ENCODE measurements at places on chromosomes 5 and 9.

DNA sequence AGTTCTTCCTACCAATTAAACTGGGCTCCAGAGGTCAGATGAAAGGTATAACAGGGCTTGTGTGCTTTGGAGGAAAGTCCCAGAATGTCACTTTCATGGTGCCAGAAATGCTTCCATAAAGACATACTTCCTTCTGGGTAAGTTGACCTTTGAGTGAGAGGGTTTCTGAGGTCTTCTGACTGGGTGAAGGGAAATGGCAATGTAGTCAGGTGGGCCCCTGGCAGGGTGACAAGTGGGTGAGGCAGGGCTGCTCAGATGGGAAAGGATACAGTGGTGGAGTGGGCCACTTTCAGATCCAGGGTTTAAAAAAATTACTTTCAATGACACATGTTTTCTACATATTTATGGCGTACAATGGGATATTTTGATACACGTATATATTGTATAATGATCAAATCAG lies 136.5 kb upstream of the PITX1 start:
- no peak for DNase-seq

DNA sequence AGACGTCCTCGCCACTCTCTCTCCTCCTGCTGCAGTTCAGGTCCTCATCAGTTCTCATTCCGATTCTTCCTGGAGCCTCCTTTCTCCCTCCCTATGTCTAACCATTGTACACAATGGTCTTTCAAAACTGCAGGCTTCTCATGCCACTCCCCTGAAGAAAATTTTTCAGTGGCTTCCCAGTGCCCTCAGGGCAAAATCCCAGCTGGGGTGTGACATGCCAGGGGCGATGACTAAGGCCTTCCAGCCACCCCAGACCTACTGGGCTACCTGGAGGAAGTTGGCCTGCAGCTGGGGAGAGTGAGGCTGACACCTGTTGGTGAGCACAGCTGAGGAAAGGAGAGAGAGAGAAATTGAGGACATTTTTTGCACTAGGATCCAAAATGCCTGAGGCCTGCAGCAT lies 65.2 kb downstream of the SREK1 start:
- DNase-seq: no peak

DNA sequence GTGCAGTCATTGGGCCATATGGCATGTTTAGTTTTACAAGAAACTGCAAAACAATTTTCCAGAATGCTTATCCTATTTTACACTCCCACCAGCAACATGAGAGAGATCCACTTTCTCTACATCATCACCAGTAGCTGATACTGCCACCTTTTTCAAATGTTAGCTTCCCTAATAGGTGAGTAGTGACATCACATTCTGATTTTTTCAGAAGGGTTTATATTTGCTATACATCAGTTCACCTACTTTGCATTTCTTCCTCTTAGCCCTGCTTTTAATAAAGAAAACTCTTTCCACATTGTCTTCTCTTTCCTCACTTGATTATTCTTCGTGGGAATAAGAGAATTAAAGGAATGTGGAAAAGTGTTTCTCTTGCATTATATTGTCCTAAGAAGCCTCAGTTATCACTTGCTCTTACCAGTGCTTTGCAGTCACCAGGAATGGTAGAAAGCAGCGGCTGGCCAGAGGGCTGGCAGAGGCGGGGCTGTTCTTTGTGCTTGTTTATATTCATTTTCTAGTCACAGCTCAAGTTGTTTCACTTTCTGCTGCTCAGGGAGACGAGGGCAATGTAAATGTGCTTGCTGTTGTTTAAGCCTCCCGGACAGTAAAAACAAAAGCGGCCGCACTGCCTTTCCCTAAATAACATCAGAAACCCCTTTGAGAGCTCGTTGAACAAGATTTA lies 164.8 kb downstream of the HSD17B3 start:
- DNase-seq: peak; percentile 39

GRCh38 chr9:98522487-98522886 lies 186.2 kb downstream of the GABBR2 start:
- no peak for DNase-seq

DNA sequence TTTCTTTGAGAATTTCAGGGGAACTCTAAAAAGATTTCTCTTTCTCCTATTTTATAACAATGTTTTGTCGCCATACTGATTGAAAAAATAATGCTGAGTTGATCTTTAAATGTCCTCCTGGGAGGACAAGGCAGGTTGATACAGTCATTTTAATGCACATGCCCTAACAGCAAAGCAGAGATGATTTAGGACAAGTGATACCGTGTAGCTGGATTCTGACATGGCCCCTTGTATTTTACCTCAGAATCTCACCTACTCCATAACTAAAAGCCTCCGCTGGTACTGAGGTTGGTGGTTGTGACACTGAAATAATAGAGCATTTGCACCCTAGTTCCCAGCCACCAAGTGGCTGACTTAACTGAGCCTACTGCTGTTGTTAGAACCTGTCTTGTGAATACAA lies 811 bp upstream of the LRRTM2 start:
- no peak for DNase-seq

GRCh38 chr9:130156672-130157071 lies 15.5 kb upstream of the NCS1 start:
- DNase-seq: no peak

GRCh38 chr5:67234671-67235176 lies 38.1 kb upstream of the CD180 start:
- no peak for DNase-seq

- no peak for DNase-seq
Observed at GRCh38 chr9:29422438-29422837, 1849.2 kb upstream of the C9orf72 start.

DNA sequence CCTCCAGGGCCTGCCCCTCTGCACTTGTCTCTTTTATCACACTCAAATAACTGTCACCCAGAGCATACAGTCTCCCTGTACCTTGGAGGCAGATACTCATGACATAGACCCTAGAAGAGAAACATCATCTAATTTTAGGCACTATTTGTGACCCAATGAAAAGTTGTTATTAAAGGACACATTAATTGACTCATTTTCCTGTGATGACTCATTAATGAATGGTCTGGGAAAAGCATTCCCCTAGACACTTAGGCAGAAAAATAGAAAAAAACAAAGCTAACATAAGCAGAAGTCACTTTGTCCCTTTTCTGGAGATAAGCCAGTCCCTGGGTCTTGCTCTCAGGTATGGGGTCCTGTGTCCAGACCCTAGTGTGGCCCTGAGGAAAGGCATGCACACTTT lies 15.0 kb downstream of the TRPC7 start:
- DNase-seq: no peak

GRCh38 chr9:115137526-115137925 lies 19.6 kb upstream of the TNC start:
- DNase-seq: no peak

DNA sequence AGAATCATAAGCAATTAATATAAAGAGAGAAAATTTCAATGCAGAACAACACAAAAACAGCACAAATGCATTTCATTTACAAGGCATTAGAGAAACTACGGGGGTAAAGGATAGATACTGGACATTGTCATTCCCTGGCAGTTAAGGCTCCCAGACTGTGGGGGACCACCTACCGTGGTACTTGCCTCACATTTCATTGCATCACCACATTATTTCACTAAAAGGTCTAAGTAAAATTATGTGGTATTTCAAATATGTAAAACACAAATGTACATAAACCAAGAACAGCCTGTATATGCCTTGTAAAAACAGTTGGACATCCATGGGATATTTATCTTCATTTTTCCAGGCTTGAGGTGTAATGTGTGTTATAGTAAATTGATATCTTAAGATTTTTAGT lies 571.2 kb upstream of the ZNF462 start:
- DNase-seq: no peak

GRCh38 chr5:56323505-56323904 lies 90.4 kb upstream of the ANKRD55 start:
- peak; percentile 4 for DNase-seq

DNA sequence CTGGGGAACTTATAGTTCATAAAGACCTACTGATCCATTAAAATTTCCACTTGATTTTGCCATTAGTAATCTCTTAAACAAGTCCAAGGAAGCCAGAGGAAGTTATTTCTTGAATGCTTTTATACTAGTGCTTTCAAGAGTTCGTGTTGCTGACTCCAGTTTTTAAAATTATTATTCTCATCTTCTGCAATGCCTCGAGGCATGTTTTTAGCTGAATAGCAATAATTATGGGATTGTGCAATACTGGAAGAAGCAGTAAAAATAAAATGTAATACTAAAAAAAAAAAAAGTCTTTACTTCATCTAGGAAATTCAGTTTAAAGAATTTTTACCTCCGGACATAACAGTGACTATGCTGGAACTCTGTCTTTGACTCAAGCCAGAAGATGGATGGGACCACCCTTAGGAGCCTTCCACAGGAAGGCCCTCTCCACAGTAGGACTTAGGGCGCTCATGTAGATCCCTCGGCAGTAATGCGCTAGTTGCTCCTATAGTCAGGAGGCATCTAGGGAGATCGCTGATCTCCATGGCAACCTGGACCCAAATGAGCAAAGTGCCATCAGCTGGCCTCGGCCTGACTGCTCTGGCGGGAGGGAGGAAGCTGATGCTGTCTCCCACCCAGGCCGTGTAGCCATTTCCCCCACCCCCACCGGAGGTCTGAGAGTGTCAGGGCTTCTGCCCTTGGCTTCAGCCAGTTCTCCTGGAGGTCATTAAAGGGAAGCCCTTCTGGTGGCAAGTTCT lies 56.7 kb downstream of the DAPK1 start:
- DNase-seq: no peak

GRCh38 chr9:133715295-133715865 lies 22.8 kb downstream of the SARDH start:
- DNase-seq: no peak

GRCh38 chr9:9522406-9522805 lies 1090.4 kb downstream of the PTPRD start:
- DNase-seq: no peak

DNA sequence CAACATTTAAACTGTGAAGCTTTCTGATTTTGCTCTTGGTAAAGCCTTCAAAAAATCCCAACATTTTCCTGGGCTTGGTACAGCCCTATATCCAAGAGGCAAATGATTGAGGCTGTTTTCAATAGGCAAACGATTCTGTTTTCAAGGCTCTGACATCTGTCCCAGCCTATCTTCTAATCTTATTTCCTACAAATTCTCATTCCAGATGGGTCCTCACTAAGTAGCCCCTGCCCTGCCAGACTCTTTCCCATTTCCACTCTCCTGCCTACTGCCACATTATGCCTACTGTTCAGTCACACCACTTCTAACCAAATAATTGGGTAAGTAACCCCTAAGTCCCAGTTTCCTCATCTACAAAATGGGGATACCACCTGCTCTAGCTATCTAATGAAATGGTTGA lies 3.5 kb downstream of the GBA2 start:
- no peak for DNase-seq

All from hypothalamus (tissue), 51 donors.